ENCODE measurements at places on chromosomes 2 and 18.

- no peak for DNase-seq
Measured at GRCh38 chr2:30300456-30301221, 69.3 kb downstream of the LBH start.

DNA sequence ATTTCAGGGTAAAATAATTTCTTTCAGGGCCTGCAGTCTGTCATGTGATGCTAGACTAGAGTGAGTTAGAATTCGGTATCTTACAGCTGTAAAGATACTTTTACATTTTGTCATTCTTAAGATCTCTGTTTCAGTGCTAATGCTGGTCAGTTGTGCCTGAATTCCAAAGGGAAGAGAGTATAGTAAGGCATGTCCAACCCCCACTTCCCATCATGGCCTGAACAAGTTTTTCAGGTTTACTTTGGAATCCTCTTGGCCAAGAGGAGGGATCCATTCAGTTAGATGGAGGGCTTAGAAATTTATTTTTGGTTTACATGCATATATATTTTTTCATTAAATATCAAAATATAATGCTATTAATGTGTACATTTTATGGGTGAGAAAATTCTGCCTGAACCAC lies 596.6 kb downstream of the XIRP2 start:
- DNase-seq = no peak

DNA sequence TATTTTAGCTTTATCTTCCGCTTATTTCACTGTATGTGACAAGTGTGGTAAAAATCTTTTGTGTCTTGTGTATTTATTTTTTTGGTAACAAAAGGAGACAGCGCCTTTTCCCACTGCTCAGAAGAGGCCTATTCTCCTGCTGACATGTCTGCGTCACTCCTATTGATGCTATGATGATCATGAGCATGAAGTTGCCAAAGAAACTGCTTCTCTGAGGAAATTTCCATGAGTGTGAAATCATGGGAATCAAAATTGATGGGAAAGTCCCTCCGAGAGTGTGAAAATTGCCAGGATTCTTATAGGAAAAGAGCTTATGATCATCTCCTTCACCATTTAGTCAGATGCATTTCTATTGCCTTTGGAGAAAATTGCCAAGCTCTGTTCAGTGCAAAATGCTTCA lies 36.5 kb upstream of the DARS1 start:
- no peak for DNase-seq

DNA sequence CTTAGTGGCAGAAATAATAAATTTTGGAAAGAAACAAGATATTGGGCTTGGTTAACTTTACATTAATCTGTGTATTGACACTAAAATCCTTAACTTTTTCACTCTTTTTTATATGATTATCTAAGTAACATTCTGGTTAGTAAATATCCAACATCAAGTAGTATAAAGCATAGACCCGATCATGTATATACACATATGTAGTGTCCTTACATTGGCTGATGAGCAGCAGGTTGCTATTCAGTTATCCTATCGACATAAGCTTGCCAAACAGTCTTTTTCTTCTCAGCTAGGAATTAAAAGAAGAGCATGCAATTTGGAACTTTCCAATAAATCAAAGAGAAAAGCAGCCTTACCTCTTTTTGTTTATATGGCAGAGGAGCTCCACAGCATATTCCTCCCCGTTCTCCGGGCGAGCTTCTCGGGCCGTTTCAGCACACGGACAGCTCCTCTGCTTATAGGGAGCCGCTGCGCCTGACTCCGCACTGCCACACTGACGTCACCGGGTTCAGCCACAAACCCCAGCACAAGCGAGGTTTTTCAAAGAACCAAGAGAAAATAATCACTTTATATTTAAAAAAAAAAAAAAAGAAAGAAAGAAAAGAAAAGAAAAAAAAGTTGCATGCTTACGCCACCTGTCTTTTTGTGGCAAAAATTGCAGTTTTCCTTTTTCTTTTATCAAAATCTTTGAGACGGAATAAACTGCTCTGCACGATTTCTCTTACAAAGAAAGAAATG lies at the start of gene SCG2:
TSS of gene SCG2 (minus strand) at position 430 of the 735 bp plus-strand sequence. CDS start 3,079 bp downstream, outside the sequence.
- no peak for DNase-seq

DNA sequence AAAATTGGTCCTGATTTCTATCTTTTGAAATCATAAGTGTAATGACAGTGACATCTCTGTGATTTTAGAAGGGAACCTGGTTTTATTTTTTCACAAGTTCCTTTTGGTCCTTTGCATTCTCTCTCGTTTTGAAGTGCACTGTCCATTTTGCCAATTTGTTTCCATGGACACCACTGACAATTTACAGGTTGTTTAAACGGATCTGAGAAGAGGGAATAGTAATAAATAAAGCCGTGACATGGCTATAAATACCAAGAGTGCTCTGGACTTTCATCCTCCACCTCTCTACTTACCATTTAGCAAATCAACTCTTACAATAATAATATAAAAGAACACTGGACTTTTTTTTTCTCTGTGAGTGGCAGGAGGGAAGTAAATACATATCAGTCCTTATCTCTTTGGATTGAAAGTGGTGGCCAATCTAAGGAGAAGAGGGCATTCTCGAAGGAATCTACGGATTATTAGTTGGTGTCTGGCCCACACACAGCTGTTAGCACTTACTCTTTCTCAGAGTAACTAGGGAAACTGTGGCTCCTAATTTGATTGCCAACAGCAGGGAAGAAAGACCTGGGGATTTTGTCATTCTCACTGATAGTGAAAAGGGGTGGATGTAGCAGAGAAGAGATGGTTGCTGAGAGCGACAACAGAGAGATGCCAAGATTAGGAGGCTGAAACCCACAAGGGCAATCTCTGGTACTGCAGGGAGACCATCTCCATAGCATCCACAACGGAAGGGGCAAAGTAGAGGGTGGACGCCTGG lies 108.7 kb upstream of the FSHR start:
- DNase-seq = no peak

- no peak for DNase-seq
Measured at GRCh38 chr2:168180914-168181313, 66.5 kb downstream of the STK39 start.

DNA sequence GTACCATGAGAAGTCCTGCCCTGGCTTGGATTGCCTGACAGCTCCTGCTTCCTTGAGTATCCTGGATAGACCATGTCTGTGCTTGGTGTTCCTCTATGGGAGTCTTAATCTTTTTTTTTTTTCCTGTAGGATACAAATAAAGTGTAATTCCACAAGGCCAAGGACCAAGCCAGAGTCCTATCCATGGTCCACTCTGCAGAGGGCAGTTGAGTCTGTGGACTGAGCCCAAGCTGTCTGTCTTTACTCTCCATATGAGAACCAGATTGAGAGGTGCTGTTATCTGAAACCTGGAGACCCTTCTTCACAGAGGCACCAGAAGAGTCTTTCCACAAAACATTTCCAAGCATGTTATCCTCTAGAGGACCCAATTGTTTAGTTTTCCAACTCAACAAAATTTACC lies 1.4 kb upstream of the KIF3C start:
- no peak for DNase-seq

- DNase-seq = no peak
Measured at GRCh38 chr2:30722936-30723725, 84.1 kb downstream of the CAPN13 start.

DNA sequence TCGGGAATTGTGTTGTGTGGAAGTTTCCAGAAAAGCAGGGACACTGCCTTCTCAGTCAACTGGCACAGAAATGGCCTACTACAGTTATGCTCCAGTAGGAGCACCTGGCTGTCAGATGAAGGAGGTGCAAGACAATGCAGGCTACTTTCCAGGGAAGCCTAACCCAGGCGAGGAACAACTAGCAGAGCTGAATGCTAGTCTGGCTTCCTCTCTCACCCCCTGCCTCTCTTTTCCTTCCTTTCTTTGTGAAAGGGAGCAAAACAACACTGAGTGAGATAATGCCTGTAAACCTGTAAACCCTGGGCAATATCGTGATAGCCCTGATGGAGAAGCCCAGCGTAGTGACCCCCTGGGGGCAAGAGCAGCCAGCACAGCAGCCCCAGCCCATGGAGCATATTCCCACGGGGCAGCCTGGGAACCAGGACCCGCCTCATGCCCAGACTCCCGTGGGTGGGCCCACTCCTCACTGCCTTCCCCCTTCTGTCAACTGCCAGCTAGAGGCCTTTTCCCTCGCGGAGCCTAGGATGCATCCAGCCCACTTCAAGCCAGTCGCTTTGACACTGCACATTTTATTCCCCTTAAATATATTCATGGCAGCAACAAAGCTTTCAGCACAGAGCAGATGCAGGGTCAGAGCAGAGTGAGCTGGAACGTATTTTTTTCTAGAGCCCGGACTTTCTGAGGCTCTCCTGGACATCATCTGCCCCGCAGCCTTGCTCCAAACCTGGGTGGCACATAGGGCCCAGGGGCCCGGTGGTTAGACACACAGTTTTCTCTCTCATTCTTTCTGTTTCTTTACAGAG lies 77.0 kb downstream of the PDCL3 start:
- DNase-seq = no peak

DNA sequence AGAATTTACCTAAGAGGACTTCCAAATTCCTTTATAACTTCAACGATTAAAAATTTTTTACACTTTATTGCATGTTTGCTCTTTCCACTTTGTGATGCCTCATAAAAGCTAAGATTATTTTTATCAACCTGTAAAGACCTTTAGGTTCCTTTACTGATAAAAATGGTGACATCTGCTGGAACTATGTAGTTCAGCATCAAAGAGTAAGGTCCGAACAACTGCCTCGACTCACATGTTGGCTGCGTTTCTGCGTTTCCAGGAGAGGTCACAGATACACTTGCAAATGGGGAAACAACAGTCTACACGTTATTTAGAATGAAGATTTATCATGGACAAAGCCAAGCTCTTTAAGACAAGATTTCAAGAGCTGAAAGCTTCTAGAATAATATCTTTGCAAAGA lies 18.8 kb upstream of the TMX3 start:
- no peak for DNase-seq

- no peak for DNase-seq
Measured at GRCh38 chr2:173982182-173982714, 17.1 kb upstream of the SP3 start.

GRCh38 chr2:107323946-107324565 lies 438.1 kb upstream of the ST6GAL2 start:
- DNase-seq = no peak

DNA sequence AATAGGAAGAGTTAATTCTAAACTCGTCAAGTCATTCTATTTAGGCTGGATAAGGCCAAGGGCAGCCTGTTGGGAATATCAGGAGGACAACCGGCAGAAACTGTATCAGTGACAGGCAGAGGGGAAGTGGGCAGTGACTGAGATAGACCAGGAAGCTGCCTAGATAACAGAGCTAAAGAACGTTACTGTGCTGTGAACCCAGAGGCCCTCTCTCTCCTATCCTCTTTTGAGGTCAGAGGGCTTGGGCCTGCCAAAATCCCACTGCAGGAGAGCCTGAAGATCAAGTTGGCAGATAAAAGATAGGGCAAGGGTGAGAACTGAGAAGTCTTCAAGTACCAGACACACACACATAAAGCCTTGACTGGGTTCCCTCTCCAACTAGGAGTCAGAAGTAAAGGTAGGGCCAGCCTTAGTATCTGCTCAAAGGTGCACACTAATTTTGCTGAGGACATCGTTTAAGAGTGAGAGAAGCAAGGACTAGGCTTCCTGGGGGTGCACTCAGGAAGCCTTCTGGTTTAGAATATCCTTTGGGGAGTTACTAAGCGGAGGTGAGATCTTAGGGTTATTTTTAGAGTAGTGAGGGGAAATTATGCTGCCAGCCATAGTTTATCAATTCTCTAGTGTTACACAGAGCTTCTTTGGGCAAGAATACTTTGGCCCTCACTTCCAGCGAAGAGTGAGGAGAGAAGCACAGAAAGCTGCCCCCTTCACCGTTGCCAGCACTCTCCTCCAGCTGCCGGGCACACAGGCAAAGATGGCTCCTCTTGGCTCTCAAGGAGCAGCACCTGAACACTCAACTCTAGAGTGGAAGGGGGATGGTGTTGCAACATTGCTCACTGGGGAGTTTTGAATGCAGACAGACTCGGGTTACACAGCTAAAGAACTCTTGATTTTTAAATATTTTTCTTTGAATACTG lies 9.8 kb downstream of the CAVIN2 start:
- no peak for DNase-seq

GRCh38 chr2:128791985-128792320 lies 473.3 kb upstream of the HS6ST1 start:
- DNase-seq = no peak

GRCh38 chr2:112182581-112183034 lies 44.4 kb downstream of the FBLN7 start:
- DNase-seq = no peak

DNA sequence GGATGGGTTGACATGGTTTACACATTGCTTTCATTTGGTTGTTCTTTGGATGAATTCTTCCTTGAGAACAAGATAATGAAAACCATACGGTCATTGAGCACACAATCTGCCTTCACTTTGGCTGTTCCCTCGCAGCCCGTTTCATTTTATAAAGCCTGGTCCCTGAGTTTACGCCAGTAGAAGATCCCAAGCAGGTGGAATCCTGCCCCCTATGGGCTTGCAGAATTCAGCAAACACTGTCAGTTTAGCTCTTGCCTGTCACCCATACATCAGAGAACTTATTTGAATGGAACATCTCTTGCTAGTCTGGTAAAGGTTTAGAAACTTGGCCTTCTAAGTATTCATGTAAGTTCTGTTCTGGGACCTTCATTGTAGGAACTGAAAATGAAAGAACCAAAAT lies 666.4 kb upstream of the ZEB2 start:
- no peak for DNase-seq

GRCh38 chr18:41545091-41545888 lies 409.7 kb upstream of the PIK3C3 start:
- no peak for DNase-seq

GRCh38 chr2:40329739-40330030 lies 122.2 kb downstream of the SLC8A1 start:
- DNase-seq = no peak

DNA sequence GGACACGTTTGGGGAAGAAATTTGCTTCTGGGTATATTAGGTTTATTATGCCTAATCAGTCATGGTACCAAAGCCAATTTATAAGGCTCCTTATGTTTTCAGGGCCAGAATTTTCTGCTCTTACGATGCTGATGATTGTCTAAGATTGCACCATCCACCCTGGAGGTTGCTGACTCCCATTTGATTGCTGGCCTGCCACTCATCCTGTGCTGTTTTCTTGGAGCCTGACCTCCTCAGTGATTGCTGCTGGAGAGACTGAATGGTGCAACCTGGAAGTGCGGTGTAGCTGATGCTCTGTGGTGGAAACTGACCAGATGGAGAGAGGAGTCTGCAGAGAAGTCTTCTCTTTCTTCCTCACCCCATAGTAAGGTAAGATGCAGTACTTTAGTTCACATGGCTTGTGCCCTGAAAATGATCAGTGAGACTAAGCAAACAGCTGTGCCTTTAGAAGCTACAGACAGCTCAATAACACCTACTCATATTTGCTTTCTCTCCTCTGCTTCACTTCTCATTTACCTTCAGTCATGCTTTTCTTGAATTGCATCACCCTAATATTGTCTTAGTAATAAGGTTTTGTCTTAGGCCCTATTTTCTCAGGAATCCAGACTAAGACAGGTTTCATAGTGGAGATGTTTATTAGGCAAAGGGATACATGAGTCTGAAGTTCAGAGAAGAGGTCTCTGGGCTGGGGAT lies 17.4 kb downstream of the ZNF24 start:
- no peak for DNase-seq

GRCh38 chr2:62688771-62689170 lies 16.7 kb upstream of the EHBP1 start:
- no peak for DNase-seq
